ENCODE measurements at places on chromosomes 1 and 21. TPM values are rescaled to one million over a fixed set of nuclear protein-coding genes. Genes with fewer than 3 reads are reported as not detected.

PLEKHN1 gene
- 0.13 TPM for polyA plus RNA-seq

SPSB1 gene
- 7.0 TPM for polyA plus RNA-seq

GADD45A gene
- polyA plus RNA-seq, result 24.7 TPM

SIM2 gene
- 19.9 TPM for polyA plus RNA-seq

C1QTNF12 gene
- polyA plus RNA-seq, result 3.6 TPM

CLCA4 gene
- 0.18 TPM for polyA plus RNA-seq

OR10Z1 gene
- 0.10 TPM for polyA plus RNA-seq

MR1 gene
- 3.3 TPM for polyA plus RNA-seq

CDC7 gene
- polyA plus RNA-seq, result 8.1 TPM

BRINP3 gene
- polyA plus RNA-seq, result 4.6 TPM

OR2AK2 gene
- polyA plus RNA-seq, result not detected

RGSL1 gene
- polyA plus RNA-seq, result not detected

ATP1B1 gene
- polyA plus RNA-seq, result 15.0 TPM

TTC22 gene
- 0.17 TPM for polyA plus RNA-seq

COL9A2 gene
- 1.2 TPM for polyA plus RNA-seq

FLG2 gene
- 0.12 TPM for polyA plus RNA-seq

LIPI gene
- polyA plus RNA-seq, result 0.12 TPM

CFHR1 gene
- not detected for polyA plus RNA-seq

TAS1R1 gene
- 9.5 TPM for polyA plus RNA-seq

POGK gene
- polyA plus RNA-seq, result 12.3 TPM

CFAP107 gene
- polyA plus RNA-seq, result 0.09 TPM

SH3BGR gene
- polyA plus RNA-seq, result 190 TPM

TFB2M gene
- 12.9 TPM for polyA plus RNA-seq

HENMT1 gene
- polyA plus RNA-seq, result 20.4 TPM

NTRK1 gene
- polyA plus RNA-seq, result 1.1 TPM

DNAJC28 gene
- 2.1 TPM for polyA plus RNA-seq

SYTL1 gene
- polyA plus RNA-seq, result 1.5 TPM

SPRR3 gene
- not detected for polyA plus RNA-seq

PGM1 gene
- 77.2 TPM for polyA plus RNA-seq

HCN3 gene
- 4.0 TPM for polyA plus RNA-seq

KLF17 gene
- not detected for polyA plus RNA-seq

Data from hindlimb muscle (tissue), 1 donor.